AG08395 (cell line): ENCODE measurements at places on chromosomes 4 and X.

DNA sequence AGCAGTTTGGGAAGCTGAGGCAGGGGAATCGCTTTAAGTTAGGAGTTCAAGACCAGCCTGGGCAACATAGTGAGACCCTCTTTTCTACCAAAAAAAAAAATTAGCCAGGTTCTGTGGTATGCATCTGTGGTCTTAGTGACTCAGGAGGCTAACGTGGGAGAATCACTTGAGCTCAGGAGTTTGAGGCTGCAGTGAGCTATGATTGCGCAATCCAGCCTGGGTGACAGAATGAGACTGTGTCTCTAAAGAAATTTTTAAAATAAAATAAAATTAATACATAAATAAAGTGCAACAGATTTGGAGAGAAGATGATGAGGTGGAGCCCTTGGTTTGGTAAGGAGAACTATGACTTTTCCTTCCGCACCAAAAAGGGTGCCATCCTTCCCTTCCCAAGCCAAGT lies 436.9 kb downstream of the NLGN4X start:
- DNase-seq = no peak

DNA sequence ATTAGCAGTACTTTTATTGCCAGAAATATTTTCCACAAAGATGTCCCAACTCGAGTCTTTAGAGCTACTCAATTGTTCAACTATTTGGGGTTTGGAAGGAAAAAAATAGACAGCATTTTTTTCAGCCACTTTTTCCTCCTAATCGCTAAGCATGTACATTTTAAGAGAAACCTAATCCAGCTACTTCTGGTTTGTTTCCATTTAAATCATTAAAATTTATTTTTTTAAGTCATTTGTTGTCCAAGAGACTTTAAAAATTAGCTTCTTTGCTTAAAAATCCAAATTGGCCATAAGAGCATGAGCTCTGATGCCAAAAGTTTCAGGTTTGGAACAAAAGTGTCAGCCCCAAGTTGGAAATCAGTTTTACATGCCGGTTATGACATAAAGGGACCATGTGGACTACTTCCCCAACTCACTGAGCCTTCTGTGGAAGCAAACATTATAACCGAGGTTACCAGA lies 186.3 kb upstream of the INTU start:
- DNase-seq = peak; percentile 4

- DNase-seq = peak; percentile 66
Measured at GRCh38 chr4:138235419-138235952, 6.7 kb downstream of the SLC7A11 start.

DNA sequence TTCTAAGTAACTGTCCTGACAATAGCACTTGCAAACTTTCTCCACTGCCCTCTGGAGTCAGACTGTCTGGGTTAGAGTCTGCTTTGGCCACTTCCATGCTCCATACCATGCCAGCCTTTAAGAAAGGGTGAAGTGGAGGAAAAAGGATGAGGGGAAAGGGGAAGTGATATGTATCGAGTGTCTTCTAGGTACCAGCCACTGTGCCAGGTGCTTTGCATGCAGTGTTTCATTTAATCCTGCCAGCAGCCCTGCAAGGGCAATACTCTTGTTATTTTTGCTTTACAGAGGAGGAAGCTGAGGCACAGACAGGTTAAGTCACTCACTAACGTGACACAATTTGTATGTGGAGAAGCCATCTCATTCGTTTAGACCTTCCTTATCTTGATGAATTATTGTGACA lies 55.6 kb downstream of the RTL9 start:
- no peak for DNase-seq

- DNase-seq = no peak
Measured at GRCh38 chr4:10581022-10581421, 103.5 kb downstream of the CLNK start.

- no peak for DNase-seq
Measured at GRCh38 chrX:19758539-19758938, 128.9 kb downstream of the SH3KBP1 start.

DNA sequence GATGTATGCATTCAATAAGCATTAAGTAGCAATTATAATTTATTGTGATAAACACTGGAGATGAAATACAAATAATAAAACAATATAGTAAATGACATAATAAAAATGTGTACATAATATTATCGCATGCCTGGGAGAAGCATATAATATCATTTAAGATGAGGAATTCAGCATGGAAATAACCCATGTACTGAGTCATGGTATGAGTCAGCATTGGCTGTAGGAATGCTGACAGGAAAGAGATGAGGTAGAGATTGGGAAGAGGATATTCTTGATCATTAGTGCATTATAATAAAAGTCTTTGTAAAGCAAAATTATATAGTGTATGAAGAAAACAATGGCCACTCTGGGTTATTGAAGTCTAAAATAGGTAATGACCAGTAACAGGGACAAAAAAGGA lies 82.8 kb downstream of the MAGEB10 start:
- DNase-seq = peak; percentile 9

GRCh38 chr4:16875487-16875886 lies 23.0 kb downstream of the LDB2 start:
- DNase-seq = peak; percentile 84

DNA sequence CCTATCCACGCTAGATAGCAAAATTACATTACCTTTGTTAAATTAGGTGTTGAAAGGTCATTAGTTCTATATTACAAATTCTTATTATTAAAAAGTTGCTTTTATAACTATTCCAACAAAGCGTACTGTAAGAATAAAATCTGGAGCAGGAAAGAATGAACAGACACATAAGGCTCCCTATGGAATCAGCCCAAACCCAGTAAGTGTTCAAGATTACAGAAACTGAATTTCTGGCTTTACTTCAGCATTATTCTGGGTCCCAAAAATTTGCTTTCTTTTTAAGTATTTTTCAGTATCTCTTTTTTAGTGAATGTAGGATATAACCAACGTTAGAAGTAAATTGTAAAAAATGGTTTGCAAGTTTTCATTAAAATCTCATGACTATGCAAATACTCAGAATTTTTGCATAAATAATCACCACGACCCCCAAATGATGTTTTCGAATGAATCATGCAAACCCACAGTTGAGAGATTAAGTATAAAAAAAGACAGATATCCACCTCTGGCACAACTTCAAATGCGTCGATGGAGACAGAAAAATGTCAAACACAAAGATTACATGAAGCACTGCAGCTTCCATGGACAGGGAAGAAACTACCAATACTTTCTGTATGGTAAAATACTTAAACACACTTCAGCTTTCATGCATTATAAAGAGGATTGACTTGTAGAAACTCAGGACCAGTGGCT lies 238.5 kb downstream of the RASL11B start:
- no peak for DNase-seq

DNA sequence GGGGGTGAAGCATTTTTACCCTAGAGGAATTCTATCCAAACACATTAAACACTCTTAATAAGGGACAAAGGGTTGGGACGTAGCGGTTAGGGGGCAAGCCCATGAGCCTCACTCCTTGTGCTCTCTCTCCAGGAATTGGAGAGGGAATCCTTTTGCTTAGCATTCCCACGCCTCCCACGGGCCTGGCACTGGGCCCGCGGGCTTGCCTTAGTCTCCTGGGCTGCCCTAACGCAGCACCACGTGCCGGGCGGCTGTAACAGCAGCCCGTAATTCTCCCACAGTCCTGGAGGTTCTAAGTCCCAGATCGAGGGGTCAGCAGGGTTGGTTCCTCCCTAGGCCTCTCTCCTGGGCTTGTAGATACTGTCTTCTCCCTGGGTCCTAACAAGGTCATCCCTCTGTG lies 67.5 kb downstream of the TBL1X start:
- DNase-seq = no peak

DNA sequence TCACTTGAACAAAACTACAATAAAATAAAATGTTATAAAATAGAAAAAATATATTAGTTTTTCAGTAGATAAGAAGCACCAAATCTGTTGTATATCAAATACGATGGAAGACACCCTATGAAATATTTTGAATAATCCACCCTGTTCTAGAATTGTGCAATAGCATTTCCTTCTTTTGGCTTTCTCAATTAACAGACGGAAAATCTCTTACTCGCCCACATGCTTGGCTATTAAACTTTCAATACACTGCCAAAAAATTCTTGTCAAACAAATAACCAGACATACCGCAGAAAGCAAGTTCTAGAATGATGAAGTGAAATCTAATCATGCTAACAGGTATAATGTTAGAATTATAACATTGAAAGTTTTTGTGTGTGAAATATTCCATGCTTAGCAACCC lies 671.6 kb upstream of the SLIT2 start:
- peak; percentile 20 for DNase-seq

GRCh38 chr4:37561196-37561802 lies 124.9 kb downstream of the RELL1 start:
- no peak for DNase-seq

DNA sequence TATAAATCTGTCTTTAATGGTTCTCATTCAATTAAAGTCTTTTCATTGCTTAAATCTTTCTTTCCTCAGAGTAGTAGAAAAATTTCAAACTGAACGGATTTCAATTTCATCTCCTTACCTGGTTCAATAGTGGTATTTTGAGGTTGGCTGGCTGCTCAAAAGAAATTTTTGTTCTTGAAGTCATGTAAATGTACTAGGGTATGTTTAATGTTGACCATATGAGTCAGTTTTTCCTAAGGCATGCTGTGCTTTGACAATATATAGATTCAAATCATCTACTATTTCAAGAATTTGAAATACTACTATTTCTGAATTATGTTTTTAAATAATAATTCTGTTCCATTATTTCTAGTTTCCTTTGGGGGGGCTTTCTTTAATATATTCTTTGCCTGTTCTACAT lies 105.5 kb downstream of the PACRGL start:
- DNase-seq = no peak

- DNase-seq = no peak
Measured at GRCh38 chr4:153787061-153787560, 1.8 kb downstream of the SFRP2 start.

DNA sequence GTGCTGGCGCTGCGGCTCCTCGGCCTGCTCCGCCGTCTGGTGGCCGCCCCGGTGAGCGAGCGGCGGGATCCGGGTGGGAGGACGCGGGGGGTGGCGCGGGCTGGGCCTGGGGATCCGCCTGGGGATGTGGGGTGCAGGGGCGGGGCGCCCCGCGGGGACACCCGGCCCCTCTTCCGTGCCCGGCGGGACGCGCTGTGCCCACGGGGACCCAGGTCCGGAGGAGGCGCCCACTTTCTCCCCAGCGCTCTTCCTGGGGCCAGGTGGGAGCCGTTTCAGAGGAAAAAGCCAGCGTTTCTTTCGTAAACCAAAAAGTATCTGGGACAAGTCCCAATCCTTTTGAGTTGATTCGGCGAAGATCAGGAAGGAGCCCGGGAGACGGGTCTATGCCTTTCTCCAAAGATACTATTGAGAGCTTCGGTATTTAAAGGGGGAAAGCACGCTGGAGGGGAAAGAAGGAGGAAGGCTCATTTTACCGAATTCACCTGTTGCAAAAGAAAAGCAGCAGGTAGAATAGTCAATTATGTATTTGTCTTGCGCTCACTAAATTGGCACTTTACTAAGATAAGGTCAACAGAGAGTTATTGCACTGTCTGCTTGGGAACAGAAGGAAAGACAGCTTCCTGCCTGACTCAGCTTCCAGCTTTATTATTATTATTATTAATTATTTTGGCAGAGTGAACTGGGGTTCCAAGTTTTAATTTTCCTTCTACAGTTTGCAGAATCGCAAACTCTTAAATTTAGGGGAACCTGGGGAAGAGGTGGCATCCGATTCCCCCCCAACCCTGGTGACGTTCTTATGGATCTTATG lies 81.5 kb upstream of the CD99 start:
- DNase-seq = no peak

GRCh38 chr4:40150932-40151331 lies 45.9 kb upstream of the RHOH start:
- no peak for DNase-seq

DNA sequence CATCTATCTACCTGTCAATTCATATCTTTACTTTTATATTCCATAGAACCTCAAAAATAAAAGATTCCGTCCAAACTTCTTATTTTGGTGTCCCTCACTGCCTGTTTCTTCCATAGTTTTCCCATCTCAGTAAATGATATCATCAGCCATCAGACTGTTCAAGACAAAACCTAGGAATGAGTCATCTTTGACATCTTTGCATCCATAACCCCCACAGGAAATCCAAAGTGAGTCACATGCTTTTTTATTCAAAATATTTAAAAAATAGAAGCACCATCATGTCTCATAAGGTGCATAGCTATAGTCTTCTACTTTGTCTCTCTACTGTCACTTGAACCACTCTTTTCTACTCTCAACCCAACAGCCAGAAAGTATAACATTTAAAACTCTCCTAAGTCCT lies 29.9 kb upstream of the CXXC4 start:
- DNase-seq = no peak

DNA sequence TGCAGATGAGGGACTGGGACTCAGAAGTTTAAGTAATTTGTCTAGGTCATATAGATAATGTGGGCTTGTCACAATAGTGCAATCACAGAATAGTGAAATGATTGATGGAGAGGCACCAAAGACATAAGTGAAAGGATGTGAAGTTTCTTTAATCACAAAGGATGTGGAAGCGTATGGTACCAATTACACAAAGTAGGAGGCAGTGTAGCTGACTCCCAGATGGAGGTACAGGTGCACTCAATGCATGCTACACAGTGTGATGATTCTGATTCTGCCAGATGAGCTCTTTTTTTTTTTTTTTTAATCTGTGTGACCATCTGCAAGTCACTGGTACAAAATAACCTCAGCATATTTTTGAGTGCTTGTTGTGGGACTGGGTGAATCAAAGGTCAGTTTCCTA lies 411.3 kb downstream of the SPRY1 start:
- no peak for DNase-seq

DNA sequence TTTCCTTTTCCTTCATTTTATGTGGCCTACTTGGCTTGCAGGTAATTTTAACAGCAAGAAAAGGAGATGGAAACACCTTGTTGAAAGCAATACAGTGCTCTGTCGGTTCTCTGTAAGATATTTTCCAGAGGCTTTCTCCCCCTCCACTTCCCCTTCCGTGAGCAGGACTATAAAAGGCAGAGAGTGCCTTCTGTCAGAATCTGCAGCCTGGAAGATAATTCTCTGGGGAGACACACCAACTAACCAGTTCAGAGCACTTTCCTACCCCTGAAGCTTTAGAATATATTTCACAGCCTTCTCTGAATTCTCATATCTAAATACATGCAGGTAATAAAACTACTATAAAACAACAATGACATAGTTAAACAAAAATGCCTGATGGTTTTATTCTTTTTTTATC lies 141.1 kb downstream of the IDS start:
- DNase-seq = no peak

GRCh38 chr4:35461931-35462659 lies 782.2 kb downstream of the ARAP2 start:
- no peak for DNase-seq

DNA sequence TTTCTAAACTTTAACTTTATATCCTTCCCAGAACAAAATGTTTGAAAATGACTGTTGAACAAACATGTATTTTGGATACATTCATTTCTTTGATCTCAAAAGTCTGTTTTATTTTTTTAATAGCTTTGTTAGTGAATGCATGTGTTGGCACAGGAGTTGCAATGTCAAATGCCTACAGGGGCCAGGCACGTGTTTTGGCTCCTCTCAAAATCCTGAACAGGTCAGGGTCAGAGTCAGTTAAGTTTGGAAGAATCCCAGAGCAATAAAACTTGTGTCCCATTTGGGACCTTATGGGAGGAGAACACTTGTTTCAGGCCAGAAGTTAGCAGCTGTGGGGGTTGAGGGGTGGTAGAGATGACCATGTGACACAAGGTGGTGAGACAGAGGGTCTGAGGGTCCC lies 29.0 kb upstream of the CCDC110 start:
- DNase-seq = no peak
